Thoracic aorta (tissue), 2 donors: ENCODE measurements at places on chromosomes 1 and 21.

- DNase-seq, result no peak
Observed at GRCh38 chr21:21845901-21846300, 847.7 kb downstream of the NCAM2 start.

- DNase-seq, result no peak
Observed at GRCh38 chr1:201511941-201512539, 5.1 kb upstream of the CSRP1 start.

GRCh38 chr1:180524160-180524914 lies 22.0 kb upstream of the ACBD6 start:
- no peak for DNase-seq

GRCh38 chr1:233883671-233884070 lies 20.8 kb upstream of the SLC35F3 start:
- DNase-seq, result no peak

- no peak for DNase-seq
Observed at GRCh38 chr1:201585901-201586300, 47.0 kb downstream of the NAV1 start.

- no peak for DNase-seq
Observed at GRCh38 chr1:156515956-156516355, 15.4 kb upstream of the MEF2D start.

DNA sequence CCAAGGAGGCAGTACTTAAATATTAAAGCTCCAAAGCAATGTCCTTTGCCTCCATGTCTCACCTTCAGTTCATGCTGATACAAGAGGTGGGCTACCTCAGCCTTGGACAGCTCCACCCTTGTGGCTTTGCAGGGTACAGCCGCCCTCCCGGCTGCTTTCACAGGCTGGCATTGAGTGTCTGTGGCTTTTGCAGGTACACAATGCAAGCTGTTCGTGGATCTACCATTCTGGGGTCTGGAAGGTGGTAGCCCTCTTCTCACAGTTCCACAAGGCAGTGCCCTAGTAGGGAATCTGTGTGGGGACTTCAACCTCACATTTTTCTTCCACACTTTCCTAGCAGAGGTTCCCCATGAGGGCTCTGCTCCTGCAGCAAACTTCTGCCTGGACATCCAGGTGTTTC lies 324.8 kb downstream of the COL11A1 start:
- no peak for DNase-seq

DNA sequence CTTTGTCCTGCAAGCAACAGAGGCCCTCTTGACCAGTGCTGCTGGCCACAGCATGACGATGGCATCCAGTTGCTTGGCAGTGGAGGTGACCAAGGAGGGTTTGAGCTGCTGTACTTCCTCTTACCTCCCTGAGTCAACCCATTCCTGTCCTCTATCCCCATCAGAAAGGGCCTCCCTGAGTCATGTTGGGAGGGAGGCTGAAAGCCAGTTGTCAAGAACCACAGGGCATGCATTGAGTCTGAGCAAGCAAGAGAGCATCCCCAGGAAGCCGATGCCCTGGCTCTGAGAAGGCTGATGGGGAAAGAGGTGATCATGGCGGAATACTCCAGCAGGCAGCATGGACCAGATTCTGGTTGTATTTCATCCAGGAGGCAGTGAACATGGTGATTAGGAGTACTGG lies 69.6 kb downstream of the LACTBL1 start:
- DNase-seq, result no peak

GRCh38 chr1:27564710-27565649 lies 39.0 kb downstream of the AHDC1 start:
- DNase-seq, result no peak

DNA sequence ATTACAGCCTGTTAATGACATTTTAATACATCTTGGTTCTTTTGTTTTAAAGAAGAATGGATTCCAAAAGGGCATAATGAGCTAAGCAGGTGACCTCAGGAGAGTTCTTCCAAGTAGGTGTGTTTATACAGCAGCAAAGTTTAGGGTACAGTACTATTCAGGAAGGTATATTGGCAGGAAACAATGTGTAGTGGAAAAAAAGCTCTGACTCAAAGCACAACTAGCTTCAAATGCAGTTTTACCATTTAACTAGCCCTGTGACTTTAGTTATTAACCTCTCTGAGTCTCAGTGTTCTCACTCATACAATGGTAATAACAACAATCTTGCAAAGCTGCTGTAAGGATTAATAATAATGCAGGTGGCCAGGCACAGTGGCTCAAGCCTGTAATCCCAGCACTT lies 29.9 kb downstream of the FAF1 start:
- DNase-seq, result no peak

GRCh38 chr1:99525331-99525730 lies 120.6 kb upstream of the PALMD start:
- DNase-seq, result no peak

- no peak for DNase-seq
Observed at GRCh38 chr1:228073061-228073856, 9.2 kb upstream of the ARF1 start.

DNA sequence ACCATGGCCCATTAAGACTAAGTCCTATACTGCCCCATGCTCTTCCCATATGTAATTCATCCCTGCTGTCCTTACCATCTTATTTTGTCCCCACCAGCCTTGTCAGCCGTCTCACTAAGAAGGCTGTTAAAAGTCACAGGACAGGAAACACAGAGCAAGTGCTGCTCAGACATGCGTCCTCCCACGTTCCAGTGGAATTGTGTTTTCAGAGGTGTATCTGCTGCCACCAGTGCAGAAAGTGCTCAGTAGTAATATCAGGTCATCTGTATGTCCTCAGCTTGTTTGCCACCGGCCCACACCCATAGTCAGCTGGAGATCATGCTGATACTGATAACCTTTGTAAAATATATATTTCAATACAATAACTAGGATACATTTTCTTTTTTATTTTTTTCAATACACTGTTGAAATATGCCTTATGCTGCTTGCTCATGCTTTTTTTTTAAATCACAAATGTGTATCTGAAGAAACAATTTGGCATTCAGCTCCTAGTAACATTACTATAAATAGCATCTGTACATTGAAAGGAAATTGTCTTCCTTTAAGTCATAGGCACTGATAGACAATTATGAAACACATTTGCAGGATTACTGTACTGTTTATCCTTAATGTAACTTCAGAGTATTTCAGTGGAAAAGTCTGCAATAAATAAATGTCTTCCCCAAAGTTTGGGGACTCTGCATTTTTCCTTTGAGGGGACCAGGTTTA lies 156.9 kb downstream of the EDEM3 start:
- DNase-seq, result no peak

- DNase-seq, result no peak
Observed at GRCh38 chr1:34858901-34859445, 576 bp downstream of the SMIM12 start.

- no peak for DNase-seq
Observed at GRCh38 chr1:41476807-41477361, 7.6 kb downstream of the EDN2 start.

DNA sequence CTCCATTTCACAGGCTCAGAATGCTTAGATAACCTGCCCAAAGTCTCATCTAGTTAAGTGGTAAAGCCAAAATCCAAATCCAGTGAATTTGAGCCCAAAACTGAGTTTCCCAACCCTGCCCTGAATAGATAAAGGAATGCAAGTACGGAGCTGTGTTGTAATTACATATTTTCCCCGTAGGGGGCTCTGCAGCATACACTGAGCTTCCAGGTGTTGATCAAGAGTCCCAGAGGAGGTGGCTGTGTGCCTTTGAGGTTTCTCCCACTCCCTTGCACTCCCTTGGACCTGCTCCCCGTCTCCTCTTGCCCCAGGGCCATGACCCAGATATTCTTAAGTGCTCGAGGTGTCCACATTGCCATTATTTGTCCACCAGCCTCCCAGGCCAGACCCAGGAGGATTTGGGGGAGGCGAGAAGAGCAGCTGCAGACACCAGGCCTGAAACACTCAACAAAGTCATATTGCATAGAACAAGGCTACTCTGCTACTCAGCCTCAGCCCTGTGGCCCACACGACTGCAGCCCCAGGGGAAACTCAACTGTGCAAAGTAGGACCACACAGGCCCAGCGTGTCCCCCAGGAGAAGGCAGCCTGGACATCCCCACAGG lies 18.4 kb upstream of the LY9 start:
- DNase-seq, result no peak

DNA sequence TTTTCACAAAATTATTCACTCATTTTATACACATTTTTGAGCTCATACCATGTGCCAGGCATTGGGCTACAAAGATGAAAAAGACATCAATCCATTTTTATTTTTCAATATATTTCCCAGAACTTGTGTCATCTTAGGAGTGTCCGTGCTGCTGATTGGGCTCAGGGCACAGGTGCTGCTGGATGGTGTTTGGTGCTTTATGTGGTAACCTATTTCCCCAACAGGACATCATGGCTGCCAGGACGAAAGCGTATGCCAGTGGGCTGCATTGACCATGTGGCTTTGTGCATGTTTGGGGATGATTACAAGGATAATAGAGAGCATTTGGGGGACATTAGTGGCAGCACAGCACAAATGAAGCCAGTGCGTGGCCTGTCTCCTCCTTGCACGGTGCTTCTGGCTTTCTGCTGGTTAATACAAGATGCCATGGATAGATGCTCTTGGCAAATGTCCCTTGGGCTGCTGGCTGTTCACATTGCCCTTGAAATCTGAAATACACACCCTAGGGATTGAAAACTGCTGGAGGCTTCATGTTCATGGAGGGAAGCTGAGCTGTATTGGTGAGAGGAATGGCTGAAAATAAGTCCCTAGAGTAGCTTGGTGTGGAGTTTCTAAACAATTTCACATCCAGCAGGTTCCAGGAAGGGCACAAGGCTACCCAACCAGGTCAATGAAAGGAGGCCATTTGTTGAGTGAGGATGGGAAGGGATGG lies 52.3 kb downstream of the TENT5C start:
- no peak for DNase-seq

DNA sequence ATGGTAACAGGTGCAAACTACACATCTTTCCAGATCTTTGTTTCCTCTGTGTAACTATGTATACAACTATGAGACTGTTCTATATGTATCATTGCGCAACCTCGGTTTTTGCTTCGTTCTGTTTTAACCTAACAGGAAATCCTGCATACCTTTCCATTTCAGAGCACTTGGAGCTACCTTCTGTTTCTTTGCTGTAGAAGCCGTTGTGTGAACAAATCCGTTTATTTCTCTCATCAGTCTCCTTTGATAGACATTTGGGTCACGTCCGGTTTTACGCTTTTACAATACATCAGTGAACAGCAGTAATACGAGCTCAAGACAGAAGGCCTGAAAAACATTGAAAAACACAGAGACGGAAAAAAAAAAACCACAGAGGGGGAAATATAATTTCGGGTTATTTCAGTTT lies 10.5 kb downstream of the ATP5IF1 start:
- DNase-seq, result no peak

DNA sequence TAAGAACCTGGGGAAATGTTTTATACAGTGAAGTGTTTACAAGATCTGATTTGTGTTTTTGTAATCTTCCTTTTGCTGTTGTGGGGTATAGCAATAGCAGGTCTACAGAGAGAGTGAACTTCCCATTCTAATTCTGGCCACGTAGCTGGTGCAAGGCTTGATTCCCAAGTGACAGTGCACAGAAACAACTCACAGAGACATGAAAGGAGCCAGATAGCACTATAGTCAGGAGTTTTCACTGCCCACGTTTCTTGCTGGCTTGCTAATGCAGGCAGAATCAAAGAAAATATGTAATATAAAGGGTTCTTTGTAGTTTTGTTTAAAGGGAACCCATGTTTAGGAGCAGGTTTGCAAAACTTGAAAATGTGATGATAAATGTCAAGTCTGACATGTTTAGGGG lies 170.9 kb upstream of the IVNS1ABP start:
- no peak for DNase-seq

DNA sequence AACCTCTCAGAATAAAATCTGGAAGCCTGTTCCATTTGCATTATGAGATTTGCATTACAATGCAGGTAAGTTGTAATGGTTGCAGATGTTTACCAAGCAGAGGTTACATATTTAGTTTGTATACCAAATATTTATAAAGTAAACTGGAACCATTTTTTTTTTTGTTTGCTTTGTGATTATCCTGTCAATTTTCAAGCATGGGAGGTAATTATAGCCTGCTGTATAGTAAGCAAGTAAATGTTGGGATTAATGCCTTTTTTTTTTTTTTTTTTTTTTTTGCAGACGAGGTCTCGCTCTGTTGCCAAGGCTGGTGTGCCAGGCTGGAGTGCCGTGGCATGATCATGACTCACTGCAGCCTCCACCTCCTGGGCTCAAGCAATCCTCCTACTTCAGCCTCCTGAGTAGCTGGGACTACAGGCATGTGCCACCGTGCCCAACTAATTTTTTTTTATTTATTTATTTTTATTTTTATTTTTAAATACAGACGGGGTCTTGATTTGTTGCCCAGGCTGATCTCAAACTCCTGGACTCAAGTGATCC lies 21.0 kb downstream of the NFYC start:
- no peak for DNase-seq

DNA sequence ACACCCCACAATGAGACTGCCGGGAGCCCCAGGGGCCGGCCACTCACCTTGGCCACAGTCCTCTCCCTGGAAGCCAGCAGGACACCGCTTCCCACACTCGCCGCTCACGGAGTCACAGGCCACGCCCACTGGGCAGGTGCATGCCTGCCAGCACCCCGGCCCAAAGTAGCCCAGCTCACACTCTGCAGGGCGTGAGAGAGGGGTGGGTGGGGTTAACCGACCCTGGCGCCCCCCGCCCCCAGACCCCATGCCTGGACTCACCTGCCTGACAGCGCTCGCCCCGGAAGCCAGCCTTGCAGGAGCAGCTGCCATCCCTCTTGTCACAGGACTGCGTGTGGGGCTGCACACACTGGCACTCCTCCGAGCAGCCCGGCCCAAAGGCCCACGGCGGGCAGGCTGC lies 50.7 kb downstream of the ARHGEF16 start:
- no peak for DNase-seq

GRCh38 chr1:226558036-226558650 lies 9.6 kb downstream of the STUM start:
- DNase-seq, result no peak

- DNase-seq, result no peak
Observed at GRCh38 chr1:177200290-177200689, 29.5 kb downstream of the BRINP2 start.

DNA sequence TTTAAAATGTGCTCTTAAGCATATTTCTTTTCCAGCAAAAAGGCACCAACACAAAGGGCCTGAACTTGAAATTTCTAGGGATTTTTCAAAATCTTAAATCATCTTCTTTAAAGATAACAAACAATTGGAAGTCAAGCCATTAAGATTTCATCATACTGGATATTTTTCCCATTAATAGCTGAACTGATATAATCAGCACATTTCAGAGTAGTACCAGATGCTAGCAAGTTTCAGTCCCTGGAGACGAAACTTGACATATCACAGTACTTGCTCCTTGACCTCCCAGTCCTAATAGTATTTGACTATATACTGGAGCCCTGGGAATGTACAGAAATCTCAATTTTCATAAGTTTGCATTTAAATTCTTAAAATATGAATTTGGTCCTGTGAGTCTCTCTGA lies 10.2 kb upstream of the CDC7 start:
- DNase-seq, result no peak
